EH (cell line): ENCODE measurements at places on chromosomes 5 and 9.

- DNase-seq: peak; percentile 2
Observed at GRCh38 chr5:156678484-156678883, 171.6 kb upstream of the PPP1R2B start.

- DNase-seq: no peak
Observed at GRCh38 chr5:52771343-52772039, 16.2 kb upstream of the ITGA1 start.

- DNase-seq: peak; percentile 21
Observed at GRCh38 chr5:97181856-97182545, 1.0 kb downstream of the RIOK2 start.

GRCh38 chr9:98022447-98022846 is 34.1 kb upstream of the NANS start:
- peak; percentile 73 for DNase-seq

- no peak for DNase-seq
Observed at GRCh38 chr5:9554122-9554521, 8.2 kb upstream of the SEMA5A start.
